Cardiac septum (tissue), 1 donor: ENCODE measurements at places on chromosomes 1 and 21. TPM values are rescaled to one million over a fixed set of nuclear protein-coding genes. Genes with fewer than 3 reads are reported as not detected.

- DNase-seq: no peak
Observed at GRCh38 chr1:9265968-9266367, 26.7 kb upstream of the SPSB1 start.

DNA sequence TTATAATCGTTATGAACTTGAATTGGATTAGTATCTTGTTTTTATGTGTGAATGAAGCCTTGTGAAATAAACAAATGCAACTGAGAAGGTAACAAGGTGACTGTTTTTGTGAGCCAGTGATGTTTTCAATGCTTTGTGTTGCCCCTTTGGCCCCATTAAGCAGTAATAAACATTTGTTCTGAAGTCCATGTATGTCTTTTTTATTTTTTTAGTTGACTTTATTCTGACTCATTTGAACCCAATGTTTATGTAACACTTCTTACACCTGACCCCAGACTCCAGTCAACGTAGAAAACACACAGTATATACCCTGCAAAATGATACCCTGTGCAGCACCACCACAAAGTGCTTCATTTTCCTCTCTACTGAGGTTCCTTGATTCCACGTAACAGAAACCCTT is 4.6 kb upstream of the CACYBP start:
- DNase-seq: no peak

DNA sequence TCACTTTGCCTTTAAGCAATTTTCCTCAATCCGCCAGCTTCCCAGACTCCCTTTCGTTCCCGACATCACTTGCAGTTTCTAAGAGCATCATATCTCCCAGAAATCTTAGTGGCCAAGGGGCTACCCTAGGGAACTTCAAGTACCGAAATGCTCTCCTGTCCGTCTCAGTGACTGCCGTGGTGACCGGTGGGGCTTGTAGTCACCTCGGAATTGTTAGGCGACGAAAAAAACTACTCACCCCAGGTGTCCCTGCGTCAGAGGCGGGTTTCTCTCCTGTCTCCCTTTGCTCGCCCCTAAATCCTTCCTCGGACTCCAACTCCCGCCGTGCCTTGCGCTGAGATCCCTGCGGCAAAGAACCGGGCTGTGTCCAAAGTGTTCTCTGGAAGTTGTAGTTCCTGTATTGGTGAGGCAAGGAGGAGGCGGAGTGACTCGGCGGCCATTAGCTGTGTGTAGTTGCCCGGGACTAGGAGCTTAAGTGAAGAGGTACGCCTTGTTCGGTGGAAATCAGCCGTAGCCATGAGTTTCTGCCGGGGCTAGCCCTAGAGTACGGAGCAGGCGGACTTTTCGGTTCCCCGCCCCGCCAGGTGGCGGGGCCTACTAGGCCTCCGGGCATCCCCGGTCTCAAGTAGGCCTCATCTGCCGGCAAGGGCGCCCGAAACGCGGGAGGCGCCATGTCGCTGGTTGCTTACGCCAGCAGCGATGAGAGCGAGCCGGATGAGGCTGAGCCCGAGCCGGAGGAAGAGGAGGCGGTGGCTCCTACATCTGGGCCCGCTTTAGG is at the start of gene PRCC:
PRCC (plus strand) TSS at position 435 of the 778 bp plus-strand sequence; CDS start at position 672, 237 bp downstream.
- DNase-seq: peak; percentile 99

- no peak for DNase-seq
Observed at GRCh38 chr1:18795002-18795689, 64.3 kb downstream of the TAS1R2 start.

DNA sequence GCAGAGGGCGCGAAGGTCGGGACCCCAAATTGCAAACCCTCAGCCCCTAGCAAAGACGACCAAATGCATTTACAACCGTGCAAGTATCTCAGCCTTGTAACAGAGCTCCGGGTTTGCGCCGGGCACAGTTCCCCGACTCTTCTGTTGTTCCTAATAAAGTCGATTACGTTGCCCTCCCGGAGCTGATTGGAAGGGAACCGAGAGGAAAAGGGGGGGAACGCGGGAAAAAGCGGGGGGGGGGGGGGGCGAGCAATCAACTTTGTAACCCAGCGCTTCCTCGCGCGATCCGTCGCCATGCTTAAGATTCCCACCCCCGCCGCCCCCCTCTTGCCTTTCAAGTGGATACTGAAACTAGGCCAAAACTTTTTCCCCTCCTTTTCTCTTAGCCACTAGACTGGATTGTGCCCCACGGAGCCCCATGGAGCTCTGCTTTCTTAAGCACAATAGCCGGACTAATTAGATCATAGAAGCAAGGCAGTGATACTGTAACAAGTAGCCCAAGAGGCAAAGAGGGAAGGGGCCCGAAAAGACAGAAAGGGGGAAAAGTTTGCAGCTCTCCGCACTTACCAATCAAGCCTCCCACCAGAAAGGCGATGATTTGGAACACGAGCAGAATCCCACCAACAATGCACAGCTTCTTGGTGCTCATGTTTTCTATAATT is 565 bp downstream of the WLS start:
- DNase-seq: peak; percentile 77

DNA sequence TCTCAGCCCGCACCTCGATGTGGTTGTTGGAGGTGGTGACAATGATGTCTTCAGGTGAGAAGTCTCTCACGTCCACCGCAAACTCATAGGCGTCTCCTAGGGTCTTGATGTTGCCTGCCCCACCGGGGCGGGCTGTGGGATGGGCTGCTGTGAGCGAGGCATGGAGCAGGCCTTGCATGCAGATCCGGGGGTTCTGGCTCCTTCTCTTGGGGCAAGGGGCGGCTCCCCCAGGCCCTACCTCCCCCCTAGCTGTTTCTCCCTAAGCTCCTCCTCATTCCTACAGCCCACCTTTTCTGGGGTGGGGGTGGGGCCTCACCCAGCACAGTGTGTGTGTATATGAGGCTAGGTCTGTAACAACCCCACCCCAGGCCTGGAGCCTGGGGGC is 775 bp downstream of the HSPB7 start:
- no peak for DNase-seq

GRCh38 chr1:60762176-60762575 is 320.2 kb upstream of the NFIA start:
- DNase-seq: no peak

The CHIT1 gene
- total RNA-seq: not detected

The RXFP4 gene
- not detected for total RNA-seq

The BSND gene
- not detected for total RNA-seq

DNA sequence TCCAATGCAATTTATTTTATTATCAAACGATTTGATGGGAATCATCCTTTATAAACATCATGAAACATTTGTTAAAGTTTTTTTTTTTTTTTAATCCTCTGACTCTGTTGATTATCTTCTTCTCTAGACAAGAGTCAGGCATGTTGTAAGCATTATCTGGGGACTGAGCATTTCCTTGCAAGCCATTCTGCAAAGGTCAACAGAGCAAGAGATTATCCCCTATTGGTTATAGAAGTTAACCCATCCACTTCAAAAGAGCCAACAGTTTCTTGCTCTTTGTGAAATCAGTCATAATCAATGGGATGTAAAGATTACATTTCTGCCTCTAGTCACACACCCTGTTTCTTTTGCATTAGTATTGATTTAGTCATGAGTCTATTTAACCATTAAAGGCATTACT is 368.8 kb upstream of the ADGRL4 start:
- DNase-seq: no peak

The CFHR3 gene
- total RNA-seq: not detected

DNA sequence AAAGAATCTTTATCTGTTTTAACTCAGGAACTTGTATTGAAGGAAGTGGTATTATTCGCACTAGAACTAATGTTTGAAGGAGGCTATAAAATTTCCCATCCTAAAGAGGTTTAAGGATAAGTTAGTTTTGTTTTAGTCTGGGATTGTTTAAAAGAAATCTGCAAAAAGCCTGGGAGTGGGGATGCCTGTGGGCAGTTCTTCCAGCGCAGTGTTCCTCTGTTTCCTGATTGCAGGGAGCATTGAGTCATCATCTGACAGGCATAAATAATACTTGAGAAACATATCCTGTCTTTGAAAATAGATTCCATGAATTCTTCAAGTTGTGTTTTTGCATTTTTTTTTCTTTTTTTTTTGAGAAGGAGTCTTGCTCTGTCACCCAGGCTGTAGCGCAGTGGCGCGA is 350.8 kb upstream of the PTBP2 start:
- DNase-seq: no peak

DNA sequence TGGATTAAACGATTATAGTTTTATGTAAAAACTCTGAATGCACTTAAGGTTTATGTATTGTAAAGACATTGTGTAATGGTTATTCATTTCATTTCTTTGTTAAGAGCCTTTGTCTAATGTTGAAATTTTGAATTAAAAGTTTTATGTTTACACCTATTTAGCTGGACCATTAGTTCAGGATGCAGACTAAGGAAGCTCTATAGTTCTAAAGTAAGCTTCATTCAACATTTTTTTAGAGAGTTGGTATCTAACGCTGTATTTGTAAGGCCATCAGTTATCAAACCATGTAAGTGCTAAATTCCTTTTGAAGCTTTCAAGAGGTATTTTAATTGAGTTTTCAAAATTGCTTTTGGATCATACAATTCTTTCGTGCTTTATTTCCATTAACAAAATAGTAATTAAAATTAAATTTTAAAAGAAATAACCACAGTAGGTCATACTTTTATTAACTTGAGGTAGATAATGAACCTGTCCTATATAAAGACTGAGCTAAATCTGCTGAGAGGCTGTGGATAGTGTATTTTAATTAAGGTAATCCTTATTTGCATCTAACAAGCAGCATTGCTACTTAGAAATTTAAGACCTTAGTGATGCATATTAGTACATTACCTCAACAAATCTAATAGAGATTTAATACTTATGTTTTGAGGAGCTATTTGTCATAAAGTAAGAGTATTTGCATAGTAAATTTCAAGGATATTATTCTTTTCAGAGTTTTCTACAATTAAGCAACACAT is 47.9 kb downstream of the RWDD3 start:
- DNase-seq: no peak

GRCh38 chr1:84301004-84301784 is at the start of gene SAMD13:
Gene SAMD13 (plus strand): TSS chr1:84301708. CDS start chr1:84303235, 1,527 bp downstream.
- DNase-seq: no peak

The IGSF8 gene
- 29.7 TPM for total RNA-seq

The PODN gene
- total RNA-seq: 19.4 TPM

GRCh38 chr21:27590271-27590670 is 623.4 kb upstream of the ADAMTS5 start:
- DNase-seq: peak; percentile 77

GRCh38 chr1:226619031-226619430 is 70.5 kb downstream of the STUM start:
- DNase-seq: peak; percentile 55

The BCL2L15 gene
- not detected for total RNA-seq

The DIRAS3 gene
- total RNA-seq: 37.8 TPM
